ENCODE measurements at places on chromosomes 7 and 10.

- peak; percentile 82 for DNase-seq
Observed at GRCh38 chr10:85642421-85643170, 724.0 kb downstream of the GRID1 start.

- no peak for DNase-seq
Observed at GRCh38 chr10:114374053-114374791, 30.1 kb downstream of the AFAP1L2 start.

DNA sequence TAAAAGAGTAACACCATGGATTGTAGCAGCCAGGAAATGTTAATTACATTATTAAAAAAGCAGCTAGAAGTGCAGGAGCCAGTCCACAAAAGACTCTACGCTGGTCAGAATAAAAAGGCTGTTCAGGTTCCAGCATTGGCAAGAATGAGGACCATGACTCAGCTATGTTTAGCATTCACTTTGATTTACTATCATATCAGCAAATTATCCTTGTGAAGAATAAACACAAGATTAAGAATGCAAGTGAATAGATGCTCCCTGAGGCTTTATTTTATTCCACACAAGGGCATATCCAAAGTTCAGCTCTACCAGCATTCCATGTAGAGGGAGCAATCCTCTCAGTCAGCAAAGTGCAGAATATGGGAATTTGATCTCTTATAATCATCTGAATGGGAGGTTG lies 13.6 kb downstream of the DGKB start:
- no peak for DNase-seq

DNA sequence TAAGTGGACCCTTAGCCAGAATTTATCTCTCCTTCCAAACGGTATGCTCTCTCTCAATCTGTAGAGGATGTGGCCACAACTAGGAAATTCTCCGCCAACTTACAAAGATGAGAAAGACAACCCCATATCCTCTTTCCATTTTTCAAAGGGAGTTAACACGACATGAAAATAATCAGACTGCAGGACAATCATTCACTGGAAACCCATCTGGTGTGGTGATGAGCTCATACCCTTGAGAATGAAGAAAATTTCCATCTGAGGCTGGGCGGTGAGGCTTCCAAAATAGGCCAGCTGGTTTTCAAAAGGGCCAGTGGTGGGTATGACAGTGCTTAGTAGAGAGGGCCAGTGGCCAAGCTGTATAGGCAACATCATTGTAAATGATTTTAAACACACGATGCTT lies 369.6 kb downstream of the FRMD4A start:
- no peak for DNase-seq

DNA sequence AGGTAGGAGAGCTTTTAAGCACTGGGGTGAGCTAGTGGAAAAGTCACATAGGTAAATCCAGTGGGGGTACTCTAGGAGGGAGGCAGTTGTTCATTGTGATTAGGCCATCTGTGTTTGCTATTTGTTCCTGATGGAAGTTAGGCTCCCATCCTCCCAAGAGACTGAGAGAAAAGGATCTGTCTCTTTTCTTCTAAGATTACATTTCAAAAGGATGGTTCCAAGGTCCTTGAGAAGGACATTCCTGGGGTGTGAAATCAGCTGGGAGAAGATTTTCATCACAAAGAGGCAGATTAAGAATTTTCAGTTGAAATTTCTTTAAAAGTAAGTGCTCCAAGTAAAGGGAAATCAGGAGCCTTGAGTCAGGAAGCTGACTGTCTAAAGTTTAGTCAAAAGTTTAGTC lies 210.8 kb upstream of the CSTF2T start:
- no peak for DNase-seq

DNA sequence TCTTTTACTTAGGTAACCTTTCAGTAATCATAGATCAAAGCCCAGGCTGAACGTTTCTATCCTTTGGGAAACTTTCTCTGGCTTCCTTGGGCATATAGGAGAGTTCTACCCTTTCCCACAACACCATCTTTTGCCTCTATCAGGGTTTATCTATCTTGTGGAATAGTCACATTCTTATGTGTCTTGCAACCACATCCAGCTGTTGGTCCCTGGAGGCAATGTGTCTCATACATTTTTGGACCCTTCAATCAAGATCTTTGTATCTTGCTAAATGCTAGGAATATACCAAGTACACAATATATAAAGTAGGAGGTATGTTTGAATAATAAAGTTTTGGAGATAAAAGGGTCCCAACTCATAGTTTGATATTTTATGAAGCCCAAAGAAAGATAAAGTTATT lies 121.7 kb downstream of the RNLS start:
- no peak for DNase-seq

GRCh38 chr10:23693501-23693901 lies 254.6 kb downstream of the OTUD1 start:
- no peak for DNase-seq

GRCh38 chr7:8699875-8700624 lies 266.6 kb downstream of the NXPH1 start:
- no peak for DNase-seq

DNA sequence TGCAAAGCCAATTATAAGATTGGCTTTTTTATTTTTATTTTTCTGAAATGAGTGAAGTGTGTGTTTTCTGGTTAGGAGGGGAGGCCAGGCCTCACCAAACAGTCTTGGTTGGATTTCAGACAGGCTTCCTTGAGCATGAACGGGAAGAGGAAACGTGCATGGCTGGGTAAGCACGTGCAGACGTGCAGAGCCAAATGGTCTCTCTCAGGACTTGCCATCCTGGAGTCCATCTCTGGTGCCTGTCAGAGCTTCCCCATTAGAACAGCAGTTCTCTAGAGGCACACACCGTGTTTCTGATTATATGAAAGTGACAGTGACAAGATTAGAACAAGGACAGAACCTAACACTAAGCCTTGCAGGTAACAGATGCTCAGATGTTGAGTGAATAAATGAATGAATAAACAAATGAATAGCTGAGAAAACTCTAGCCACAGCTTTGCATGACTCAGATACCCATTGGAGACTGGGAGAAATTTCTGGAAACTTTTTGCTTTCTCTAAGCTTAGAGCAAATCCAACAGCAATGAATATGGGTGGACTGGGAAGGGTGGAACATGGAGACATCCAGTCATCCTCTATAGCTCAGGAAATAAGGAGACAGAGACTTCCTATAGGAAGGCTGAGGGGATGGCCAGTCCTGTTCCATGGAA lies 11.8 kb upstream of the CALD1 start:
- DNase-seq: no peak

GRCh38 chr7:96300986-96301385 lies 20.9 kb downstream of the SLC25A13 start:
- DNase-seq: no peak

GRCh38 chr7:29328811-29329210 lies 134.2 kb downstream of the CHN2 start:
- no peak for DNase-seq

- DNase-seq: no peak
Observed at GRCh38 chr7:27171325-27171636, 2.8 kb downstream of the HOXA10 start.

- no peak for DNase-seq
Observed at GRCh38 chr7:1151653-1152425, 8.2 kb downstream of the ZFAND2A start.

All from HCT116 (cell line).